ENCODE measurements at places on chromosomes 1 and 21.

- DNase-seq = peak; percentile 63
Measured at GRCh38 chr1:207747627-207748492, 4.0 kb upstream of the CD46 start.

DNA sequence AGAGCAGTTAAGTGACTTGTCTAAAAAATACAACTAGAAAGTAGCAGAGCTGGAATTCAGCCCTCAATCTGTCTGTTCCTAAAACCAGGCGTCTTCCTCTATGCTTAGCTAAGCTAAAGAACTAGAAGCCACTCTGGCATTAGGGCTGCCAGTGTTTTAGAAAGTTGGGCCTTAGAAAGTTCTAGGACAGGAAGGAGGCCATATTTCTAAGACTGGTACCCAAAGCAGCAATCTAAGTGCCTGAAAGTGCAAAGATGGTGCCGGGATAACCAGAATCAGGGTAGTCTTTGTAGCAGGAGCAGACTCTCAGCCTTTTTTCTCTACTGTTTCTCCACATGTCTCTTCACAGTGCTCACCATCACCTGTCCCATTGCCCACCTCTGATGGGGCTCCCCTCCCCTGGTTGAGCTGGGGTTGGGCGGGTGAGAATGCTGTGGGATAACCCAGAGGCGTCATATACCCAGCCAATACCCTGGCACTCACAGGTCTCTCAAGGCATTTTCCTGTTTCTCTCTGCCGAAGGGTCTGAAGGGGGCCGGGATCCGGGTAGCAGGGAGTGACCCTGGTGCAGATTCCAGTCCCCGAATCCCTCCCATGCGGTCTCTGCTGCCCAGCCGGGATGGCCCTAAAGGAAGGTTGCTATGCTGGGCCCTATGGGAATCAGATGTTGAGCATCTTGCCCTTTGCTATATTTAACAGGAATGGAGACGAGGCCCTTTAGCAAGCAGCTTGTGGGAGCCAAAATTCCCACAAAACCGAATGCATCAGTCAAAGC, 1.1 kb upstream of the RCSD1 start:
- DNase-seq = no peak

DNA sequence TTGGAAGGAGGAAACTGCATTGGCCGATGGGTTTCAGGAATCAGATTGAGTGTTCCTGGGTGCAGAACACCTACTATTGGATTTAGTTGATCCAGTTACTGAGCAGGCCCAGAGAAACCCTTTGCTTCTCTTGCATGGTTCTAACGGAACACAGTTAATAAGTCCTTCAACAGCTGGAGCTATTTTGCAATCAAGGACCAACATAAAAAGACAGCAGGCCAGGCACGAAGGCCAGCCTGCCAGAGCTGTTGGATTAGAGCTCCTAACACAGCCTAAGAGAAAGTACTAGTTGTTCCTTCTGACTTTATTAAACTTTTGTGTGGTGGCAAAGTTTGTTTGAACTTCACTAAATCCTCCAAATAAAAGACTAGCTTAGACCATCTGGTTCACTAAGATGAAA, 148.0 kb upstream of the LMO4 start:
- no peak for DNase-seq

- DNase-seq = no peak
Measured at GRCh38 chr1:160797861-160798273, 1.9 kb downstream of the LY9 start.

GRCh38 chr1:109824349-109825115, 60.8 kb upstream of the EPS8L3 start:
- no peak for DNase-seq

- DNase-seq = no peak
Measured at GRCh38 chr1:39835935-39836594, 47.2 kb downstream of the TRIT1 start.

DNA sequence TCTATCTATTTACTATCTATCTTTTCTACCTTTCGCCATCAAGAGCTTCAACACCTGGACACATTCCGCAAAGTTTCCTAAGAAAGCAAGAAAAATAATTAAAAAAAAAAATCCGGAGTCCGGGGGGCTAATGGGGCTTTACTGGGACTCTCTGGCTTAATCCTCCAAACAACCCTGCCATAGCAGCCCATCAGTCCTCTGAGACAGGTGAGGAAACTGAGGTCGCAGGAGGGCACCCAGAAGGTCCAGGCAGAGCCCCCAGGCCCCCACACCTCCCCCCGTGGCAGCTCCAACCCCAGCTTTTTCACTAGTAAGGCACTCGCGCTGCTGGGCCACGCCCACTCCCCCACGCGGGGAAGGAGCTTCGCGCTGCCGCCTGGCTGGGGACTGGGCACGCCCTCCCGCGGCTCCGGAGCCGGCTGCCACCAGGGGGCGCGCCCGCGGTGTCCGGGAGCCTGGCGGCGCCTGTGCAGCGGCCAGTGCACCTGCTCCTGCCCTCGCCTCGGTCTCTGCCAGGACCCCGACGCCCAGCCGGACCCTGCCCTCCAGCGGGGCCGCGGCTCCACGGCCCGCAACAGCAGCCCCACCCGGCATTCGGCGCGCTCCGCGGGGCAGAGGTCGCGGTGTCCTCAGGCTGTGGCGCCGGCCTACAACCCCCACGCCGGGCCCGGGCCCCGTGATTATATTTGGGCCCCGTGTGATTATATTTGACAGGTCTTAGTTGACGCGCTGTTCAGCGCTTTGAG, 54.1 kb upstream of the SAMD11 start:
- peak; percentile 79 for DNase-seq

DNA sequence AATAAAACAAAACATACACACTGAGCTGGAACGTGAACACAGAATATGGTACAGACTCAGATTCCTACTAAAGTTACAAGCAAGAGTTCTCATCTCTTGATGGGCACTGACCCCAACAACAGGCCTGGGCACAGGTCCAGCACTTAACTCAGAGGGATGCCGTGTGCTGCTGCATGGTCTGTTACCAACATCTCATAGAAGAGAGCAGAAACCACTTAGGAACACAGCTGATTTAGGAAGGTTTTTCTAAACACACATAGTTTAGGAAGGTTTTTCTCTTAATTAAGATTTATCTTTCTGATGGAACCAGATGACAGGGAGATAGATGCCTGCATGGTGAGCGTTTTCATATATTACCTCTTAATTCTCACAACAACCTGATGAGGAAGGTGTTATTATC, 1.5 kb downstream of the GCLM start:
- no peak for DNase-seq

GRCh38 chr1:55204997-55205396, 10.2 kb downstream of the USP24 start:
- no peak for DNase-seq

- no peak for DNase-seq
Measured at GRCh38 chr1:159187033-159187432, 15.6 kb downstream of the CADM3 start.

GRCh38 chr21:31850886-31851285, 21.9 kb upstream of the HUNK start:
- no peak for DNase-seq

- no peak for DNase-seq
Measured at GRCh38 chr1:28718166-28718565, 18.6 kb upstream of the YTHDF2 start.

DNA sequence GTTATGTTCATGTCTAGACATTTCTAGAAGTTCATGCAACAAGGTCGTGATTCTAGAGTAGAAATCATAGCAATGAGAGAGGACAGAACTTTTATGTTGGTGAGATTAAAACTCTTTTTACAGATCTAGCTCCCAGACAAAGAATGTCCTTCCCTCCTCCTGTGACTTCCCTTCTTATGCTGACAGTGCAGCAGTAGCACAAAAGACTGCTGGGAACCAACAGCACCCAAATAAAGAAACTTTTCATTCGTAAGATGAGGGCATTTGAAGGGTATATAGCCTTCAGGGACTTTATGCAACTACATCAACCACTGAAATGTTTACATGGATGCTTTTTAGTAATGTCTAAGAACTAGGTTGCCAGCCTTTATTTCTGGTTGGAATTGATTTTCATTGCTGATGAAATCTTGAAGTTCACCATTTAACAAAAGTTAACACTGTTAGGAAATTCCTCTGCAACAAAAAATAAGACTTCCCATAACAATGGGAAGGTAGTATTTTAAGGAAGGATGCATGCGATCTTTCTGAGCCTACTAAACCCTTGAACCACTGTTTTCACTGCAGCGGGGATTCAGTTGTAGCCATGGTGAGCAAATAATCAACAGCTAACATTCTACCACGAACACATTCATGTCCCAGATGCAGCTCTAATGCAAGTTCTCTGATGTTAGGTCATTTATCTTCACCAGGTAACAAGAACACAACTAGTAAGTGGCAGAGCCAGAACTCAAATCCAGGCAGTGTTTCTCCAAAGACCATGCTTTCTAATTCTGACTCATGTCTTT, 672.8 kb downstream of the PTPRC start:
- DNase-seq = no peak

DNA sequence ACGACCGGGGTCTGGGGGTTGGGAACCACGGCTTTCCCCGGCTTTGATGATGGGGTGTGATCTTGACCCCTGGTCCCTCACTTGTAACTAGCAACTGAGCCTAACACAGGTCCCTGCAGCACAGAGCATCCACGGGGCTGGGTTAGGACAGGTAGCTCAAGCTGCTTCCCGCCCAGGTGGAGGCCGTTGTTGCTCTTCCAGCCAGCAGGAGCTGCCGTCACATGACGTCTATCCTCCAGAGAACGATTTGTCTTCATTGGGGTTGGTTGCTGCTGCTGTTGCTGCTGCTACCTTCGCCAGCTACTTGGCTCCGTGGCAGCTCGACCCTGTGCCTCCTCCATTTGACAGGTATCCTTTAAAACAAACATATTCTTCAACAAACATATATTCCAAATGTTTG, 74.3 kb upstream of the ADAR start:
- DNase-seq = peak; percentile 45

DNA sequence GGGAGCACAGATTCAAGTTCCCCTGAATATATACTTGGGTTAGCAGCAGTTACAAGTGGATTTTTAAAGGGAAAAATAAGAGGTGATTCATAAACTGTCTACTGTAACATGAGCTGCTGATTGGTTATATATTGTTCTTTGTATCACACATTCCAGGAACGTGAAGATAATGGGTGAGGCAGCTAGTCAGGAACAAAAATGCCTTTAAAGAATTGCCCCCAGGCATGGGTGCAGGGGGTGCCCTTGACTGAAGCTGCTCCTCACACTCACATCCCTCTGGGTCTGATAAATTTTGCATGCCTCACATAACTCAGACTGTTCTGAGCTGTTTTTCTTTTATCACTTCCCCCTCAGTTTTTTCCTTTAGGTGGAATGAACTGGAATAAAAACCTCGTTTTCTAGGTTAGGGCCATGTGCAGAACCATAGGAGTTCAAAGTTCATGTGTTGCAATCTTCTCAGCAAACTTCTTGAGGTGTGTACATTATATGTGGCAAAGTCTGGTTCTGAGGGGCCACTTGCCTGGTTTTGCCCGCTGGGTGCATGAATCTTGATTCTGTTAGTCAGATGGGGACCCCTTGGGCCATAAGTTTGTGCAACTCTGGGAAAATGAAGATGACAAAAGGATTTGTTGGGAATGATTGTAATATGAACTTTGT, 21.1 kb downstream of the TBX19 start:
- no peak for DNase-seq

- DNase-seq = no peak
Measured at GRCh38 chr1:54583871-54584270, 35.8 kb downstream of the ACOT11 start.

DNA sequence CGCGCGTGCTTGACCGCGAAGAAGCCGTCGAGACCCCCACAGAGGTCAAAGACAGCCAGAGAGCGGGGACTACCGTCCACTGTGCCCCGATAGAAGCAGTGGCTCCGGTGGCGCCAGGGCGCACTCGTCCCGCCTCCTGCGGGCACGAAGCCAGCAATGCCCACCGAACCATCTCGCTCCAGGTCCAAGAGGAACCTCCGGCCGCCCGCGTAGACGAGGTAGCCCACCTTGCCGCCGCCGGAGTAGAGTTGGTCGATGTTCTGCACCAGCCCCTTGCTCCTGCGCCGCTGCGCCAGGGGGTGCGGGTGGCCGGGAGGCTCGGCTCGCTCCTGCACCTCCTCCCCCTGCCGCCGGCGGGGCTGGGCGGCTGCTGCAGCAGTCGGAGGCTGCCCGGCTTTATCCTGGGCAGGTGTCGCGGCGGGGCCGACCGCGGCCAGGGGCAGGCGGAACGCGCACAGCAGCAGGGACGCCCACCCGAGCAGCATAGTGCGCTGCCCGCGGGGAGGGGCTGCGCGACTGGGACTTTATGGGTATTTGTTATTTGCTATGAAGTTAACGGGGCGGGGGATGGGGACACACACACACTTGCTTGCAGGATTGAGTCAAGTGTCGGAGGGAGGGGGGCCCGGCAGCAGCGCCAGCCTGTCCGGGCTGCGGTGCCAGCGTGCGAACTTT, 844 bp downstream of the ADAMTS5 start:
- peak; percentile 71 for DNase-seq

- DNase-seq = no peak
Measured at GRCh38 chr1:47967864-47968555, 29.2 kb downstream of the TRABD2B start.

GRCh38 chr1:92356956-92357355, 58.1 kb downstream of the RPAP2 start:
- no peak for DNase-seq

DNA sequence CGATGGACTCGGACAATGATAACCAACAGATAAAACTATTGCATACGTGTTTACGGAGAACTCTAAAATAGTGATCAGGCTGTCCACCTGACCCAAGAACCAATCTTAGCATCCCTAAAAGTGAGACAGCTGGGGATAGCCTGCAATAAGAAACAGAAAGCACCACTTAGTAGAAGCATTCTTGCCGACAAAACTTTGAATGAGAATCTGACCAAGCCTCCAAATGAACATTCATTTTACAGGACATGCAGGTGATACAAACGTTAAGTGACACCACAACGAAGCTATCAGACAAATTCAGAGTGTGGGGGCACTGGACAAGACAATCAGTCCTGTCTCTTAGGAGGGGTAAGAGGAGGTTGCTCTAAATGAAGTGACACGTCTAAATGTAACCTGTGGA, 1.2 kb downstream of the PSMG1 start:
- no peak for DNase-seq

GRCh38 chr1:9822490-9822889, 1.3 kb downstream of the CLSTN1 start:
- DNase-seq = no peak

DNA sequence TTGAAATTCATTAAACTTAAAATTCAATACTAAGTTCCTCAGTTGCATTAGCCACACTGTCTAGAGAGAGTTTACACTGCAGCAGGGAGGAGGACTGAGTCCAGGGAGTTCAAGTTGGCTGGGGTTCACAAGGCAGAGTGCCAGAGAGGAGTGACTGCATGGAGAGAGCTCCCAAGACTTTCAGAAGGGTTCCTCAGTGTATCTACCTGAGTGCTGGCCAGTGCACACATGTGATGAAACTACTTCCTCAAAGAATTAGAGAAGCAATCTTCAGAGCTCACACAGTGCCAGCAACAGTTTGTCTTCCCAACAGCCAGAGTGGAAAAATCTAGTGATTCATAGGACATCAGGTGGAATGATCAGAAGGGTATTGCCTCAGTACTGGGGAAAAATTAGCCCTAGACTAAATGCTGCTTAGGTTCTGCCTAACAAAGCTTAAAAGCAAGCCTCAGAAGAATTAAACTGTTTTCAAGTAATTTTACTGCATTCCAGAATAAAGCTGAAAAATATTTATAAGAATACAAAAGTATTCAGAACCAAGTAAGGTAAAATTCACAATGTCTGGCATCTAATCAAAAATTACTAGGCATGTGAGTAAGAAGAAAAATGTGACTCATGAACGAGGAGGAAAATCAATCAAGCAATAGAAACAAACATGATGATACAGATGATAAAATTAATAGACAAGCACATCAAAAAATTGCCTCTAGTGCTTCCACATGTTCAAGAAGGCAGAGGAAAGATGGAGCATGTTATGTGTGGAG, 10.4 kb upstream of the WNT3A start:
- no peak for DNase-seq

Data from H9 (cell line).